Amniotic stem cell (primary cell): ENCODE measurements at places on chromosomes 1 and 21.

DNA sequence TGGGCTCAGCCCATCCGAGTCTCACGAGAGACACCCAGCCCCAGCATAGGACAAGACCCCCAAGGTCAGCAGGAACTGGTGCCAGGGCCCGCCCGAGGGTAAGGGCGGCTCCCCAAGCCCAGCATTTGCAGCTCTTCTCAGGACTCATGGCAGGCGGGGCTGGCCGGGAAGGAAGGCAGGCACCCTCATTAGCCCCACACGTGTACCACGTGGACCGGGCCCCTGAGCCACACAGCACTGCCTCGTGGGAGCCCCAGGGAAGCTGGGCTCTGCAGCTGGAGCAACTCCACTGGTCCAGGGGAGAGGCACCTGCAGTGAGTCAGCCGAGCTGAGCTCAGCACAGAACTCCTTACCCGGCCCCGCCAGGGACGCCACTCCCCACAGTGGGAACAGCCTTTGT, 97.7 kb upstream of the IFFO2 start:
- no peak for DNase-seq

DNA sequence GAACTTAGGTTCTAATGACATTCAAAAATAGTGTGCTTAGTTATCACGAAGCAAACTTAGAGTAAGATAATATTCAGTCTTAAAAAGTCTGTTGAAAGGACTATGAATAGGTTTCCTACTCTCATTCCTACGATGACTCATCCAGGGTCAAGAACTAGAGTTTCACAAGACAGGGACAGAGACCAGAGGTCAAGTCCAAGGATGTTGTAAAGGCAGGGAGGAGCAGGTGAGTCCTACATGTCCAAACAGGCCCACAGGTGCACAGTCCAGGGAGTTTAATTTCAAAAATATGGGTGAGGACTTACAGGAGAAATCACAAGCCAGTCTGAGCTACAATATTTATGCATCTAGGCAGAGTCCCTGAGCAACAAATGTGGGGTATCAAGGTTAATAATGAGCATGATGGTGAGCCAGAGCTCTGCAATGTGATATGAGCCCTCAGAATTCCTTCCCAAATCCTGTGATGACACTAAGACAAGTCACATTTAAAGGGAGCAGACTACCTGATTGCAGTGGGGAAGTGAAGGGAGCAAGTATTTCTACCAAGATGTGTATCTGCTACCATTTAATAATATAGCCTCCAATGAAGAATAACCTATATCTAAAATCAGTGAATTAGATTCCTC, 100.0 kb upstream of the NRIP1 start:
- DNase-seq, result no peak

GRCh38 chr1:57072401-57073110, 106.7 kb upstream of the C8B start:
- DNase-seq, result no peak

DNA sequence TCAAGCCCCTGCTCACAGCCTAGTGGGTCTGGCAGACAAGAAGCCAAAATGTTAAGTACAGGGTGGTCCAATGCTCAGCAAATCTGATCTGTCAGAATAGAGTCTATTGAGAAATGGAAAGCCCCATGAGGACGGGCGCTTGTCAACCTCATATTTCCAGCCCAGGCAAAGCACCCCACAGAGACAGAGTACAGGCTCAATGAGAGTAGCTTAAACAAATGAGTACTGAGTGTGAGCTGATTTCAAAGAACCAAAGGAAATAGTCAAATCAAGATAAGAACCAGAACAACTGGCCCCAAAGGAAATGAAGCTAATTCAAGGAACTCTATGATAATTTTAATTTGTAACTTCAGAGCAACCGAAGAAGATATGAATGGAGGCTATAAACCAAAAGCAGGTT, 44.6 kb upstream of the SLC30A1 start:
- no peak for DNase-seq

- DNase-seq, result no peak
These were observed 11.7 kb downstream of the ADPRS start for GRCh38 chr1:36100376-36100775.

DNA sequence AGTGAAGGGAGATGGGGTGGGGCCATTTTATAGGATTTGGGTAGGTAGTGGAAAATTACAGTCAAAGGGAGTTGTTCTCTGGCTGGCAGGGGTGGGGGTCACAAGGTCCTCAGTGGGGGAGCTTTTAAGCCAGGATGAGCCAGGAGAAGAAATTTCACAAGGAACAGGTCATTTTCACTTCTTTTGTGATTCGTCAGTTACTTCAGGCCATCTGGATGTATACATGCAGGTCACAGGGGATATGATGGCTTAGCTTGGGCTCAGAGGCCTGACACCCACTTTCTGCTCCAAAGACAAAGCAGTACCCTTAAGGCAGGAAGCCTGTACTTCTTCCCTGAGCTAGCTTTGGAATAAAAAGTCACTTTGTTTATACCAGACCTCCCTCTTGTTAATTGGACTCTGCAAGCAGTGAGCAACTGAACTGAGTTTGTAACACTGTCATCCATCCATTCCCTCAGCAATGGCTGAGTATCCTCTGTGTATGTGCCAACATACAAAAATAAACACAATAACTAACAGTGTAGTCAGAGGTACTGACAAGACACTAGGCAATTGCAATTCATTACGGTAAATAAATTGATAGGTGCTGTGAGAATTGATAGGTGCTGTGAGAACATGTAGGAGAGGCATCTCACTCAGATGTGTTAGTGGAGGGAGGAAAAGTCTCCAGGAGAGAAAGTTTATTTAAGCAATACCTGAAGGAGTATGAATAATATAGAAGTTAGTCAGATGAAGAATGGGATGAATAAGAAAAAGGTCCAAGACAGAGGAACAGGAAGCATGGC, 14.7 kb upstream of the RGS2 start:
- DNase-seq, result no peak

- DNase-seq, result no peak
These were observed 53.0 kb downstream of the SLC37A1 start for GRCh38 chr21:42566524-42567213.

GRCh38 chr1:183995322-183996039, 42.0 kb downstream of the COLGALT2 start:
- no peak for DNase-seq

GRCh38 chr1:112743174-112744008, 28.3 kb upstream of the PPM1J start:
- DNase-seq, result no peak

DNA sequence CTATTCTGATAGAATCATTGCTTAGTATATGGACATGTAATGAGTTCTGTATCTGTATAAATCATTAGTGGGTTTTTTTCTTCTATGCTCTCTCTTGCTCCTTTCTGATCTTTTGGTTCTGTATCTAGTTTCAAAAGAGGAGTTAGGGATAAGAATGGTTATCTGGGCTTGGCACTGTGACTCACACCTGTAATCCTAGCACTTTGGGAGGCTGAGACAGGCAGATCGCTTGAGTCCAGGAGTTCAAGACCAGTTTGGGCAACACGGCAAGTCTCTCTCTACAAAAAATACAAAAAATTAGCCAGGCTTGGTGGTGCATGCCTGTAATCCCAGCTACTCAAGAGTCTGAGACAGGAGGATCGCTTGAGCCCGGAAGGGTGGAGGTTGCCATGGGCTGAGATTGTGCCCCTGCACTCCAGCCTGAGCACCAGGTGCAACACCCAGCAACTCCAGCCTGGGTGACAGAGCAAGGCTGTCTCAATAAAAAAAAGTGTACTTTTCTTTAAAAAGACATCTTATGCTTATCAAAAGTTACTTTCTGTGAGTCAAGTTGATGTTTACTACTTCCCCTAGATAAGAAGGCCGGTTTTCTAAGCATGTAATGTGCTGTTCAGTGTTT, 27.7 kb upstream of the AXDND1 start:
- no peak for DNase-seq

DNA sequence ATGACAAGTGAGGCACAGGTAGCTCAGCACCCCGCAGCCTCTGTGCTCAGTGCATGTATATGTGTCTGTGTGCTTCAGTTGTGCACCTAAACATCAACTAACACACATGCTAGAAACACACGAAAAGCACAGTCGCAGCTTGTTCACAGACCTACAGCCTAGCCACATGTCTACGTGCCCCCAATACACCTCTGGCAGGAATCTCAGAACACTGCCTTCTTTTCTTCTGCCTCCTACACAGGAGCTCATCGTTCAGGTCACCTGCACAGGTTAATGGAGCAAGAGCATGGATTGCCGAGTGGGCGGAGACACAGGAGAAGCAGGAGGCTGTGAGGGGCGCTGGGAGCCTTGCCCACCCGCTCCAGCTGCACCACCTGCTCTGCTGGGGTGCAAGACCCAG, 31.7 kb downstream of the CTNNBIP1 start:
- DNase-seq, result no peak

- no peak for DNase-seq
These were observed 31.2 kb downstream of the TAS1R2 start for GRCh38 chr1:18828224-18828623.

DNA sequence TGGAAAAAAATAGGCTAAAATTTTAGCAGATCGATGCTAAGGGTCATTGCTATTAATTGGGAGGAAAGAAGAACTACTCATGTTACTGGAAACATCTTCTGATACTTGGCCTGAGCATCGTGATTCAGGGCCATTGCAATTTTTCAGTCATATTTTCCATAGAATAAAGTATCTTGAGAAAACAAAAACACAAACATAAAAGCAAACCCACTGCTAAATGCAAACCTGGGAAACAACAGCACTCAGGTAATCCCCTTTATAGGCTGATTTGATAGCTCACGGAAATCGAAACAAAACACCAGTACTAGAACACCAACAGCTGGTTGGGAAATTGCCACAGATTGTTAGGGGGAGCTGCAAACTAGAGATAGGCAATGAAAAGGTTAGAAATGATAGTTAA, 172.9 kb upstream of the ESRRG start:
- DNase-seq, result no peak
